Foreskin keratinocyte (primary cell): ENCODE measurements at places on chromosomes 11 and 22. TPM values are rescaled to one million over a fixed set of nuclear protein-coding genes. Genes with fewer than 3 reads are reported as not detected.

- DNase-seq, result peak; percentile 67
Observed at GRCh38 chr22:40176921-40177737, 596 bp upstream of the TNRC6B start.

- DNase-seq, result no peak
Observed at GRCh38 chr11:100561323-100561722, 125.8 kb upstream of the ARHGAP42 start.

The TMEM86A gene
- polyA plus RNA-seq, result 0.71 and 1.7 TPM in 2 replicates

GRCh38 chr11:10898003-10898762 is 40.3 kb upstream of the ZBED5 start:
- DNase-seq, result no peak

DNA sequence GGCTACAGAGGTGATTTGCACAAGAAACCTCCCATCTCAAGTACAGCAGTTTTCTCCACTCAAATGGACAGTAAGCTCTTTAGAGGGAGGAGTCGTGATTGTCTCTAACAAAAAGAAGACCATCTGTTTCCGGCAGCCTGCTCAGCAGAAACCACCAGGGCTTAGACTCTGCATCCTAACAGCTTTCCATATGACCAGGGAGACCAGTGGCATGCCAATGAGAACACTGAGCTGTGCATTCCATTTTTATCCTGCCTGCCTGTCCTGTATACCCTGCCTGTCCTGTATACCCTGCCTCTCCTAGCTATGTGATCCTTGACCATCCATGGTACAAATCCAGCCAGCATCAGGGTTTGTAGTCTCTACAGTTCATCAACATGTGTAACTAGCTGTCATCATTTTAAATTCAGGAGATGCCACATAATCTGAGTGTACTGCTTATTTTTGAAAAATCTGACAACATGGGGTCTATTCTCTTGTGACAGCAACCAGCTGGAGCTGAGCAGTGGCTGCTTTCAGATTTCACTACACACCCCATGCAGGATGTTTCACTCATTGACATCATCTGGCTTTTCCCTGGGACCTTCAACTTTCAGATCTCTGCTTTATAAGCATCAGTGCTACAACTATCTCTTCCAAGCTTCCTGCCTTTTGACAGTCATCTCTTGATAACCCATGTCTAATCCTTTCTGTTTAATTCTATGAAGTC is 50.5 kb upstream of the POU2AF2 start:
- no peak for DNase-seq

The SCGB1D2 gene
- polyA plus RNA-seq, result not detected in 2 replicates

GRCh38 chr11:95135155-95135554 is 45.5 kb downstream of the ENDOD1 start:
- DNase-seq, result no peak

DNA sequence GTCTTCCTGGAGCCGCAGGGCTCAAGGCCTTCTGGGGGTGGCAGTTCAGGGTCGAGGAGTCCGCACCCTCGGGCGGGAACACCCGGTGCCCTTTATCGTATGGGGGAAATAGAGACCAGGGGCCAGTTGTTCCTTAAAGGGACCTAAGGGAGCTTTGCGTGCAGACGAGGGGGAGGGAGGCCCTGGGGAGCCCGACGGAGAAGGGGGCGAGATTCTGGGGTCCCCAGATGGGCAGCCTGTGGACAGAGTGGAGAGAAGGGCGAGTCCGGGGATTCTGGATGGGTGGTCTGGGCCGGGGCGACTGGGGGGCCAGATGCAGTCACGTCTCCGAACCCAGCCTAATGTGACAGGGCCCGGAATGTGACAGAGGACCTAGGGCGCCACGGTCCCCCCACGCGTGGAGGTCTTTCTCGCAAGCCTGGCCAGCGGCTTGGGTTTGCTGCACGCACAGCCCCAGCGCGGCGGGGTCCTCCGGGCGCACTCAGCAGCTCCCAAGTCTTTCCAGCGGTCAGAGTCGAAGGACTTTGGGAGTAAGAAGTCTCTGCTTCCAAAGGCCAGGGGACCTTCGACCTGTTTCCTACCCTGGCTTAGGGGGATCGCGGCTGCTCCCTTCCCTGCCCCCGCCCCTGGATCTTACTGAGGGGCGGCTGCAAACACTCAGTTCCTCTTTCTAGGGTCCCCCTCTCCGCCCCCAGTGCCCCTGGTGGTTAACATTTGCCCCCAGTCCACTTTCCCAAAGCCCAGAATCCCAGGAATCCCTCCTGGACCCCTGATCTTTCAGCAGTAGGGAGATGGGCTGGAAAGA is 547 bp downstream of the TUBA8 start:
- DNase-seq, result no peak

DNA sequence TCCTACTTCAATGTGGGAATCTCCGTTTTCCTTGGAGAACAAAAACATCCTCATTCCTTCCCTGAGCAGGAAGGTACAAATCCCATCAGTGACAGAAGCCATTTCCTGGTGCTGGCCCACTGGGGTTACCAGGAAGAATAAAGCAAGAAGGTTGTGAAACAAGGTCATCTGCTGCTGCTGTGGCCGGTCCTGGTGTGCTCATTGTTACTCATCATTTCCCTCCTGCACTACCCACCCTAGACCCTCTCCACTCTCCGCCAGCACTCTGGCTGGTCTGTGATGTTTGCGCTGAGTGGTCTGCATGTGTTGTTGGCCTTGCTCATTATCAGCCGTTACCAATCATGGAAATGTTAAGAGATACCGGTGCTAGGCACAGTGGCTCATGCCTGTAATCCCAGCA is 37.0 kb downstream of the OSBP2 start:
- DNase-seq, result no peak

The PLXNB2 gene
- polyA plus RNA-seq, result 81.8 and 96.0 TPM in 2 replicates

DNA sequence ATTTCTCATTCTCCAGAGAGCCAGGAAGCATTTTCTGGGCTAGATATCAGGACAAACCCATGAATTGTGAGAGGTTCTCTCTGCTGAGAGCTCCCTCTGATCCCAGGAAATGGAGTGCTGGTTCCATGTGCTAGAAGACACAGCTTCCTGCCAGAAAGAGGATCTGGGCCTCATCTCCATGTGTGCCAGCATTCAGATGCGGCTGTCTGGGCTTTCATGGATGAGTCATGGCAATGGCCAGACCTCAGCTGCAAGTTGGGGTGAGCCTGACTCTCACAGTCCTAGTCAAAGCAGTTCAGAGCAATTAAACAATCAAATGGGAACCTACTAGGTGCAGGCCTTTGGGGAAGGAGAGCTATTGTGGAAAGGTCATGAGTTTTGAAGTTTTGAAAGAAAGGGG is 82.3 kb upstream of the EED start:
- DNase-seq, result peak; percentile 81

DNA sequence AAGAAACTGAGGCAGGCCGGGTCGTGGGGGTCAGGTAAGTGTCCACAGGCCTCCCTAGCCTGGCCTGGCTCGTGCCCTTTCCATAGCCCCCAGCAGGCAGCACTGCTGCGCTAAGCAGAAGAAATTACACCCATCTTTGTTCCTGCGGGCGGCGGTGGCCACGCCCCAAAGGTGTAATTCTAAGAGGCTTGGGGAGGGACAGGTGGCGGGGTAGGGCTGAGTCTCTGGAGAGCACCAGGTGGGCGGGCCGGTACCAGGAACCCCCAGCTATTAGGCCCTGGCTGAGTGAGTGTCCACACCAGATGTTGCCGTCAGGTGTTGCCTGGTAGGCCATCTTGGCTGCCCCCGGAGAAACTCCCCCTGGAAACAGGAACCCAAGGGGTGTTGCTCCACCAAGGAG is 12.3 kb upstream of the ARAP1 start:
- DNase-seq, result no peak

The OR5P2 gene
- polyA plus RNA-seq, result not detected in 2 replicates

The PAMR1 gene
- polyA plus RNA-seq, result 0.37 and 0.62 TPM in 2 replicates

The POU2F3 gene
- 0.17 and 0.27 TPM in 2 replicates for polyA plus RNA-seq

DNA sequence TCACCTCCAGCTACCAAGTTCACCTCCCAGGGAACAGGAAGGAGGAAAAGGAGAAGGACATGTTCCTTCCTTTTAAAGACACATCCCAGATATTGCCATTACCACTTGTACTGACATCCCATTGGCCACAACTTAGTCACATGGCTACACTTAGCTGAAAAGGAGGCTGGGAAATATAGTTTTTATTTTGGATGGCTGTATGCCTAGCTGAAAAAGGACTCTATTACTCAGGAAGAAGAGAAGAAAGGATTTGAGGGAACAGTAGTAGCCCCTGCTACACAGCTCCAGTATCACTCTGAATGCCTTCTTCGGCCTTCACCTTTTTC is 2.1 kb upstream of the APOA5 start:
- DNase-seq, result no peak

The NNMT gene
- polyA plus RNA-seq, result not detected in 2 replicates

DNA sequence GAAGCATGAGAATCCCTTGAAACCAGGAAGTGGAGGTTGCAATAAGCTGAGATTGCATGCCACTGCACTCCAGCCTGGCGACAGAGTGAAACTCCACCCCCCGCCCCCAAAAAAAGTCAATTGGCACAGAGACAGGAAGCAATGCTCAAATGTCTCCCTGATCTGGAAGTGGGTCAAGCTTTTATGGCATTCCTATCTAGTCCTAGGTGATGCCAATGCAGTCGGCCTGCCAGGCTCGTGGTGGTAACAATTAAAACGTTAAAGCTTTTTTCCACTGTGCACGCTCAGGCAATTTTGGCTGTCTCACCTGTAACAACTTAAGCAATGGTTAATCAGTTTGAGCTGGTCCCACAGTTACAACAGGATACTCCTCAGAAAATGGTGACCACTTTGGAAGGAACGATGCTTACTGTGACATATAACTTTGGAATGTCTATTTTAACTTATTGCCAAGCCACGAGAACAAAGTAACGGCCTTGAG is 18.9 kb upstream of the PISD start:
- peak; percentile 58 for DNase-seq

- peak; percentile 77 for DNase-seq
Observed at GRCh38 chr11:13462311-13462900, 616 bp downstream of the BTBD10 start.

GRCh38 chr11:108616549-108616948 is 23.0 kb upstream of the EXPH5 start:
- DNase-seq, result peak; percentile 100

GRCh38 chr11:111189466-111189865 is 56.1 kb upstream of the POU2AF2 start:
- DNase-seq, result no peak

The POTEH gene
- polyA plus RNA-seq, result not detected in 2 replicates

DNA sequence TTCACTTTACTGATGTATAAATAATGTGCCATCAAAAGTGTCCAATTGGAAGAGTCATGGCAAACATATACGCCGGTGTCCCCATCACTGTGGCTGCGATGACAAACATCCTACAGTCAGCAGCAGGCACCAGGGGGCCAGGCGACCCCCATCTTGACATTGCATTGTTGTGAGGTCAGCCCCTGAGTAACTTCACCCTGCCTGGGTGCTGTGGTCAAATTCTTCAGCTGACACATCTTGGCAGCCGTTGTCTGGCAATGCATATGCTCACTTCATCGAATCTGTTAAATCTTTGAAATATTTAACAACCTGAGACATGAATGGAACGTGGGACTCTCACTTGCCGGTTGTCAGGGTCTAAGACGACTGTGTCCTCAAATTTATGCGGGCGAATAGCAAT is 430.9 kb downstream of the BRD1 start:
- DNase-seq, result no peak
